ENCODE measurements at places on chromosomes 7 and 10.

DNA sequence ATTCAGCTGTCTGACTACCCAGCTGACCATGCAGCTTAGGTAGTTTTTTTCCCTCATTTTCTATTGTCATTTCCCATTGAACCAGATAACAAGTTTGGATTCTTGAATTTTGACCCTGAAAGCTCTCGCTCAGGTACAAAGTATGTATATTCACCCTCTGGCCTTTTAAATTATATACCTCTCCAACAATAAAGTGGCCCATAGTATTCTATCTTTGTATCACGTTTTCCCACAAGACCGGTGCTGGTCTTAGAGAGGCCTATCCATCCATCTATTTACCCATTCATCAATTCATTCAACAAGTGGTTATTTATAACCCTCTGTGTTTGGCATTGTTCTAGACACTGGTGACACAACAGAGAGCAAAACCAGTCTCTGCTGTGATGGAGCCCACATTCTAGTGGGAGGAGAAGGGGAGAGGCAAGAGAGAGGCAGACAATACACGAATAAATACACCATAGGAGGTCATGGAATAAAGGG lies 35.2 kb upstream of the NPSR1 start:
- no peak for DNase-seq

- DNase-seq = no peak
These were observed 137.0 kb downstream of the PTPRN2 start for GRCh38 chr7:158450476-158451124.

DNA sequence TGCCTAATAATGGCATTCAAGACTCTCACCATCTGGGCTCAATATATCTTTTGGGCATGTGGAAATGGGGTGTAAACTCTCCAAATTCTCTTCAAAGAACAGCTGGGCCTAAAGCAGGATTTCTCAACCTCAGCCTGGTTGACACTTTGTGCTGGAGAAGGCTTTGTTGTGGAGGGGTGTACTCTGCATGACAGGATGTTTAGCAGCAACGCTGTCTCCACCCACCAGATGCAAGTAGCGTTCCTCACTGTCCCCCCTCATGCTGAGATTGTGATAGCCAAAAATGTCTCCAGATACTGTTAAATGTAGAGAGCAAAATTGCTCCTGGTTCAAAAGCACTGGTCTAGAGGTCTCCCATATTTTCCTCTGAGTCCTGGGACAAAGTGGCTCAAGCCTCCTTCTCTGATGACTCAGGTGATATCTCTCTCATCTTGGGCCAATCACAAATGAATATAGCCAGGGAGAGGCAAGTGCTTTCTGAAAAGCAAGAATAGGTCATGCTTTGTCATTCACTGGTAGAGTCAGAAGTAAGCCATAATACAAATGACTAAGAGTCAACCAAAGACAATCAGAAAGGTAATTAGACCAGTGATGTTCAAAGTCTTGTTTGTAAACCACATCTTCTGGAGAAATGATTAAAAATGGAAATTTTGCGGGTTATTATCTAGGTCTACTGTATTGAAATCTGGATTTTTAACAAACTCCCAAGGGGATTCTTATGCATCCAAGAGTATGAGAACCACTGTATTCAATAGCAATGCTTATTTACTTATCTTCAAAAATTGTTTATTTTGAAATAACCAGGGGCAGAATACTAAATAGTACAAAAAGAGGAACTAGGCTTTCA lies 330.8 kb downstream of the PTEN start:
- DNase-seq = no peak

DNA sequence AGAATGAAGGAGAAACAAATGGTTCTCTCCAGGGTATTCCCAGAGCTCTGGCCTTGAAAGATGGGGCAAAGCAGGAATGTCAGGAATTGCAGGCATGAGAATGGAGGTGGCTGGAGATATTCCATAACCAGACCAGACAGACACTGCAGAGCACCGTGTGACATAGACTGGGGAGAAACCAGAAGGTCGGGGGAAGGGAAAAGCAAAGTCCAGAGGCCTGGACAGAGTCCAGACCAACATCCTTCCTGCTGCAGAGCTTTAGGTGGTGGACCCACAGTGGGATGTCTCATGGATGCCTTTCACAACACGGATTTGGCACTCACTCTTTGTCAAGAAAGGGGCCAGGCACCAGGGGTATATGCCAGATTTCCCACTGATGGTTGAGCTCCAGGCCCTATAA lies 177.2 kb upstream of the INHBA start:
- DNase-seq = peak; percentile 91

DNA sequence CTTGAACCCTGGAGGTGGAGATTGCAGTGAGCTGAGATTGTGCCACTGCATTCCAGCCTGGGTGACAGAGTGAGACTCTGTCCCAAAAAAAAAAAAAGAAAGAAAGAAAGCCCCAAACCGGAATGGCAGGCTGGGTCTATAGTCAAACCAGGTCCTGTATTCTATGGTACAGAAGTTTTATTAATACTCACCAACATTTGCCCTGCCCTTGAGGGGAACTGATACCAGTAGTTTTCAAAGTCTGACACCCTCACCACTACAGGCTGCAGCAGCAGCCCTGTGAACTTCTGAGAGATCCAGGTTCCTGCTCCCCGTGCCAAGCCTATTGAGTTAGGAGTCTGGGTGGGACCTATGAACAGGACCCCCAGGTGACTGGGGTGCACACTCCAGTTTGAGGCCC lies 80.6 kb downstream of the RGS10 start:
- no peak for DNase-seq

DNA sequence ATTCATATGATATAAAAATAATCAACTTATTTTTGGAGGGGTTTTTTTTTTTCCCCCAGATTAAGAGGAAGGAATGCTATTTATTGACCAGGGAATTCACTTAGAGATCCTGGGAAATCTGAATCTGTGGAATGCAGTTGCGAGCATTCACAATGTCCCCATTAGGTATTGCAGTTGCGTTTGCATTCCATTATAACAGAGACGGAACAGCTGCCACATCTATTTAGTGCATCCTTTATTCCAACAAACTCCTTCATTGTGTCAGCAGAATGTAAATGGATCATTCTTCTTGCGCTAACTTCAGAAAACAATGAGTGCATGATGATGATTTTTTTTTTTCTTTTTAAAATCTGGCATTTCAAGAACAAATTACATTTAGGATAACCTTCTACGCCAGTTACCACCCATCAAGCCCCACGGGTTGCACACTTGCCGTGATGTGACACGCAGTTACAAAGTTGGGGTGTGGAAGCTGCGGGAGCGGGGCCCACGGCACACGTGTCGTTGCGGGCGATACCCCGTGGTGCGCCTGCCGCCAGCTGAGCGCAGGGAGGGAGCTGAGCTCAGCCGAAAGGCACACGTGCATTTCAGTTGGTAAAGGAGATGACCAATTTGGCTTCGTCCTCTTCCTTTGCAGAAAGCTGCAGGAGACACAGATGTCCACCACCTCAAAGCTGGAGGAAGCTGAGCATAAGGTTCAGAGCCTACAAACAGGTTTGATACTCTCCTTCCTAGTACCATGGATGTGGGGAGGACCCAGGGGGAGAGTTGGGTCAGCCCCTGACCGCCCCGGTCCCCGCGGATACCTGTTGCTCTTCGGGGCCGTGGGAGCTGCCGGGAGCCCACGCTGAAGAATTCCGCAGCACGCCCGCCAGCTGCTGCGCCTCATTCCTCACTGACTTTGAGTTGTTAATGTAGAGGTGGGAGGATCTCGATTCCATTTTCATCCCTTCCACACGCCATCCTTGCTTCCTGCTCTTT lies 175.3 kb upstream of the SH2B2 start:
- no peak for DNase-seq

DNA sequence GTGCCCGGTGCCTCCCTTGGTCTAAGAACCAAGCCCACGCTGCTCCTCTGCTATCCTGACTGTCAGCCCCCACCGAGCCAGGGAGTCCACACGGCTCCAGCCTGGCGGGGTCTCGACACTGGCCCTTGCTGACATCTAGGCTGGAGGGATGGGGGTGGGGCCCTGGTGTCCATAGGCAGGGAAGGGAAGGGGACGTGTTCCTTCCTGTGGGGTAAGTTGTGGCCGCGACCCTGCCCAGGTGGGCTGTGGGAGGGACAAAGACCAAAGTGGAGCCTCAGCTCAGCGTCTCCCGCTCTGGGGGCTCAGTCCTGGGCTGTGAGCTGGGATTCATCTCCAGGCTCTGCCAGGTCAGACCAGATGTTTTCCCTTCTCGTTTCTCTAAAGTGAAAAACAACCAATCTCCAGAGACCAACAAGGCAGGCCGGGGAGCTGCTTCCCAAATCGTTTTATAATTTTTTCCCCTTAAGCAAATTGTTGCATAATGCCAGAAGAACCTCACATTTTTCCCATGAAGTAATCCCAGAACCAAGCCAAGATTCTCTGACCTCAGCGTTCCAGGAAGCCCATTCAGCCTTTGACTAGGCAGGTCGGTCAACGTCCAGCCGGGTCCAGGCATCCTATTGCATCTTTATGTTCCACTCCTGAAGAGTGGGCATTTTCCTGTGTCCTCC lies 101.2 kb downstream of the RGS10 start:
- peak; percentile 60 for DNase-seq

- DNase-seq = no peak
These were observed 1.8 kb downstream of the ZMYND11 start for GRCh38 chr10:137031-137430.

- no peak for DNase-seq
These were observed 1033.4 kb downstream of the SORCS3 start for GRCh38 chr10:105674448-105674847.

DNA sequence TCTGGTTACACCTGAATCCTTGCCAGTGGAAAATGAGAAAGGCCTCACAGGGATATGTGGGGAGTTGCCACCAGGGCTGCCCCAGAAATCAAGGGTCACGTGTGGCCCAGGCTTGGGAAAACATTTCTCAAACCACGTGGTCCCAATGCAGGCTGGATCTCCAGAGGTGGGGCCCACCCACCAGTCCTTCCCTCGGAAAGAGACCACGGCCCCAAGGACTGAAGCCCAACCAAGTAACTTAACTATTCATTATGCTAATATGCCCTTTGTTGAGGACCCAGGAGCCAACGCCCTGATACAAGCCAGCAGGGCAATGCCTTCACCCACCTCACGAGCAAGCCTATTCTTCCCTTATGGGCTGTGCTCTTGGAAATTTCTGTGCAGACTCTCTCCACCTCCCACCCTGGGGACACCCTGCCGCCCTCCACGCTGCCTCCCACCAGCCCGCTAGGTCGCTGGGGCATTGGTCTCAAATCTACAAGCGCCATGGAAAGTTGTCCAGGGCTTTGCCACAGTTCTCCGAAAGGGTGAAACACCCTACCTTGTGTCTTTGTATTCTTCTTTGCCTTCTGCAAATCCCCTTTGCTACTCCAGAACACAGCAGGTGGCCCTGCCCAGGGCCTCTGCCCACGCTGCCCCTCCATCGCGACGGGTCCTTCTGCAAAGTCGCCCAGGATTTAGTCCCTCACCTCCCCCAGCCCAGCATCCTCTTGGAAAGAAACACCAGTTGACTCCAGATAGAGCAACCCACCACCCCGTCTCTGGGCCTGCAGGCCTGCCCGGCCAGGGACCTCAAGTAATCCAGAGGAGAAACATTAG lies 8.8 kb downstream of the TNS3 start:
- DNase-seq = no peak

DNA sequence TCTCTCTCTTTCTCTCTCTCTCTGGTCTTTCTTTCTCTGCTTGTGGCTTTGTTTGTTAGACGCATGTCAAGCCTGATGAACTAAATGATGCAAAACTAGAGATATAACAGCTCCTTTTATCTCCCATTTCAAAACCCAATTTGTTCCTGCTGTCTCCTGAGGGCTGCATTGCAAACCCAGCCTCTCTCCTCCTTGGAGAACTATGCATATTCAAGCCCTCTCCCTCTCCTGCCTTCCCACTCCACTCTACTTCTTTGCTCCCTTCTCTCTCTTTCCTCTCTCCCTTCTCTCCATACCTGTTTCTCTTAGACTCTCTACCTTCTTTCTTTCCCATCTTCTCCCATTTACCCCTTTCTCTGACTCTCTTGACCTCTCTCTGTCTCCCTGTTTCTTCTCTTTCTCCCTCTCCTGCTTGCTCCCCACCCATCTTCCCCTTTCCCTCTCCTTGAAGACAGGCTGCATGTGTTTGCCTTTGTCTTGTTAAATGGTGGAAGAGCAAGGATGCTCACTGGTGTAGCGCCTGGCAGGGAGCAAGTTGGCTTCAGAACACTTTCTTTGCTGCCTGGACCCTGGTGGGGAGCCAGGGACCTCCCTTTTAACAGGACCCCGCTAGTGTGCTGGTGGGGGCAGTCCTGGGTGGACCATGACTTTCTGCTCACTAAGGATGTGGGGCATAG lies 142.9 kb downstream of the CDH23 start:
- no peak for DNase-seq

- no peak for DNase-seq
These were observed 28.8 kb downstream of the NKX6-2 start for GRCh38 chr10:132757171-132757570.

- DNase-seq = no peak
These were observed 243.1 kb downstream of the KIAA1217 start for GRCh38 chr10:24452030-24452429.

DNA sequence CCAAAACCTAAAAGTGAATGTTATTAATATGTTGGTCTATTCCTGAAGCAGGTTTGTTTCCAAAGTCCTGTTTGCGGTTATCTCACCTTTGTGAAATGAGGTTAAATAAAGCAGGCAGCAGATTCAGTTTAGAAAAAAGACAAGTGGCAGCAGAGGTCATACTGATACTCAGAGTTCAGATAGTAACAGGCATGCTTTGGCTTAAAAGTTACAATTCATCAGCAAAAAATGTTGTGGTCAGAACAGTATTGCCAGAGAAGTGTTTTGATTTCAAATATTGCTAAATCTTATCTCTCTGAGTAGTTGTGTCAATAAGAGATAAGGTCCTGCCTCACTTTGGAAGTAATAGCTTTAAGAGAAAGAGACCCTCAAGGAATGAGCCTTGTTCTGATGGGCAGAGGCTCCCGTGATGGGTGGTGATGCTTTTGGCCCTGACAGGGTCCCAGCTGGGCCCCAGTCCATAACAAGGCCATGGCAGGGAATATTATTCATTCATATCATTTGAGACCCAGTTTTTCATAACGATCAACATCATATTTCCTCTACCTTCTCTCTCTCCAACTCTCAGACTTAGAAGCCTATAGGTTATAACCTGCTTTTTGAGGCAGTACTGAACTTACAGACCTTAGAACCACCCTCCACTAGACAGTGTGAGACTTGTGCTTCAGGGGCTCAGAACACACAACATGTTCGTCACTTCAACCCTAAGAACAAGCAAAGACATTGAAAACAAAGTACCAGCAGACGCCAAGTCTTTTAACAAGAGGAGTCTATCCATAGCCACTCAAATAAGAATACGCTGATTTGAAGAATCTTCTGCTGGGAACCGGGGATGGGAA lies 58.5 kb upstream of the AHR start:
- peak; percentile 15 for DNase-seq

- no peak for DNase-seq
These were observed 35.8 kb downstream of the PAX2 start for GRCh38 chr10:100781145-100781665.

Data from fibroblast of skin of left quadriceps (primary cell).